ENCODE measurements at places on chromosomes 12 and 14.
A peak's percentile ranks its signal among the peaks of the same experiment; 100 is the strongest.

- no peak for DNase-seq
Measured at GRCh38 chr14:104939666-104940410, 15.2 kb downstream of the PLD4 start.

DNA sequence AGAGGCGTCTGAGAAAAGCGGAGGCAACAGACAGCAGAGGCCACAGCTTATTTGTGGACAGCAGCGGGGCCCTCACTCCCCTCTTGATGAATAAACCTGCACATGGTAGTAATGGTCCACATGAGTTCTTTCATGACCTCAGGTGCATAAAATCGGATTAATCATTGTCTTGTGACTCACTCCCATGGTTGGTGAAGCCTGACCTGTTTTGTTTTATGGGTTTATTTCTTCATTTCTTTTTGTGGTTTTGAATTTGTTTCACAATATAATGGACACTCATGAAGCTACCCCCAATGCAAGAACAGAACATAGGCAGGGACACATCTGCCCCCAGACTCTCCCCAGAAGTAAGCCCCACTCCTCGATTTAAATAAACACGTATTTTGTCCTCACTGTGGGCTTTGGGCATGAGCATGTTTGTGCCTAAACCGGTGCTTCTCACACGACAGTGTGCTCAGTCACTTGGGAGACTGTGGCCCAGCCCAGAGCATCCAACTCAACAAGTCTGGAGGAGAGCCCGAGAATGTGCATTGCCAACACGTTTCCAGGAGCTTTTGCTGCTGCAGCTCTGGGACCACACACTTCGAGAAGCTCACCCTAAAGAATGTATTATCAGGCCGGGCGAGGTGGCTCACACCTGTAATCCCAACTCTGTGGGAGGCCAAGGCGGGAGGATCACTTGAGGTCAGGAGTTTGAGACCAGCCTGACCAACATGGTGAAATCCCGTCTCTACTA, 116.1 kb downstream of the SCARB1 start:
- no peak for DNase-seq

- no peak for DNase-seq
Measured at GRCh38 chr14:42391146-42391834, 784.6 kb downstream of the LRFN5 start.

- no peak for DNase-seq
Measured at GRCh38 chr14:101861464-101861863, 100.0 kb downstream of the PPP2R5C start.

GRCh38 chr14:56805992-56806727, 4.1 kb downstream of the OTX2 start:
- no peak for DNase-seq

DNA sequence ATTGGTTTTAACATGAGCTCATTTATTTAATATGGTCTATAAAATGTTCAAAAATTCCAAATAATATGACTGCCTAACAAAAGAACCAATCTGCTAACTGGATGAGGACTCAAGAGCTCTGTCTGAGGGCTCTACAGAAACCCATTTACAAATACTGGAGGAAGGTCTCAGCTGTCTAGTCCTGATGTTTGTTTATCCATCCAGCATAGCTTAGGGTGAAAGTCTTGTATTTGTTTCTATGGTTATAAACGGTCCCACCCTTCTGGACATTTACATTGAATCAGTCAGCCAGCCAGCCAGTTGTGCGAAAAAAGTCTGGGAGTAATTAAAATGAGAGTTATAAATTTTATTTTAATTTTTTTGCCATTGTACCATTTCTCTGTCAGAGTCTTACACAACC, 220.7 kb downstream of the BMP4 start:
- peak; percentile 17 for DNase-seq

GRCh38 chr12:4589941-4590340, 27.9 kb downstream of the DYRK4 start:
- no peak for DNase-seq

GRCh38 chr12:6106218-6106617, 18.3 kb downstream of the VWF start:
- no peak for DNase-seq

- DNase-seq: no peak
Measured at GRCh38 chr12:85765453-85765869, 70.7 kb downstream of the RASSF9 start.

GRCh38 chr12:108335349-108336119, 3.6 kb downstream of the CMKLR1 start:
- DNase-seq: peak; percentile 28

- no peak for DNase-seq
Measured at GRCh38 chr12:27844366-27845090, 64.5 kb upstream of the MANSC4 start.

DNA sequence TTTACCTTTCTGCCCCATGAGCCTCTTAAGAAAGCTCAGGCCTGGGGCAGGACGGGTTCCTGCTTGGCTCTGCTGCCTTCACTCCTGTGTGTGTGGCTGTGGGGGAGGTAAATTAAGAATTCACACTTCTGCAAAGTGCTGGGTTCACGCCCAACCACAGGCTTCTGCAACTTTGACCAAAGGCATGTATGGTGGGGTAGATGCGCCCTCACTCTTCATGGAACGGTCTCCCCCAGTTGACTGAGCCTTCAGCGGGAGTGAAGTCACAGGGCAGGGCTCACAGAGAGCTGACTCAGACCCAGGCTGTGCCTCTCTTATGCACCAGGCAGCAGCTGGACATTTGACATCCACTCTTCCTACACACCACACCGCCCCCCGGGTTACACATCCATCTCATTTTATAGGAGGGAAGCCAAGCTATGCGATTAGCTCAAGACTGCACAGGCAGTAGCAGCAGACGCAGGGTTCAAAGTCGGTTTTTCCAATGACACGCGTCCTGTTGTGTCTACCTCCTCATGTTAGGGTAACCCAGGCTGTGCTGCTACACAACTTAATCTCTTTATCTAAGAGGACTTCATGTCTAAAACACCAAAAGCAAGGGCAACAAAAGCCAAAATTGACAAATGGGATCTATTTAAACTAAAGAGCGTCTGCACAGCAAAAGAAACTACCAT, 15.4 kb upstream of the BCL11B start:
- DNase-seq: no peak

- no peak for DNase-seq
Measured at GRCh38 chr12:64273527-64274403, 51.7 kb upstream of the KICS2 start.

- DNase-seq: no peak
Measured at GRCh38 chr12:84165998-84166571, 746.5 kb downstream of the SLC6A15 start.

GRCh38 chr12:79645235-79645630, 45.5 kb downstream of the PAWR start:
- DNase-seq: no peak

GRCh38 chr12:90574676-90575075, 380.3 kb downstream of the CCER1 start:
- DNase-seq: no peak

- peak; percentile 87 for DNase-seq
Measured at GRCh38 chr12:120234643-120235368, 30.7 kb downstream of the PXN start.

GRCh38 chr12:13433768-13434167, 237.2 kb downstream of the EMP1 start:
- no peak for DNase-seq

- DNase-seq: no peak
Measured at GRCh38 chr12:60075091-60075490, 479.3 kb downstream of the SLC16A7 start.

DNA sequence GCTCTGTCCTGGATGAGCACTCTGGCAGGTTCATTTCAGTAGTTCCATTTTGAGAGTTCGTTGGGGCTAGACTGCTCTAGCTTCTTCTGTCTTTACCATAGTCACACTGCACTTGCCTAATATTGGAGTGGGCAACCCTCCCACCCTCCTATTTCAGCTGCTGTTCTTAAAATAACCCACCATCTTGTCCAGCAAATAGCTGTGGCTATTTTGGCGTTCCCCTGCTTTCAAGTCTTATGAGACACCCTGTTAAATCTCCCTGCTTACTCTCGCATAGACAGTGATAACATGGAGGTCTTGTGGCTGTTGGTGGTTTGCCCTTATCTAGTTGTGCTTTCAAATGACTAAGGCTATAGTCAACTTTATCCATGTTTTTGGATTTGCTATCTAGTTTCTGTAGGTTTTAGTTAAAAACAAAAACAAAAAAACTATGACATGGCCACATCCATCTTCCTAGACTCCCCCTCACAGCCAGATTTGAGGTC, 65.5 kb downstream of the LRP6 start:
- no peak for DNase-seq

- DNase-seq: no peak
Measured at GRCh38 chr12:23669691-23670090, 279.8 kb downstream of the SOX5 start.

DNA sequence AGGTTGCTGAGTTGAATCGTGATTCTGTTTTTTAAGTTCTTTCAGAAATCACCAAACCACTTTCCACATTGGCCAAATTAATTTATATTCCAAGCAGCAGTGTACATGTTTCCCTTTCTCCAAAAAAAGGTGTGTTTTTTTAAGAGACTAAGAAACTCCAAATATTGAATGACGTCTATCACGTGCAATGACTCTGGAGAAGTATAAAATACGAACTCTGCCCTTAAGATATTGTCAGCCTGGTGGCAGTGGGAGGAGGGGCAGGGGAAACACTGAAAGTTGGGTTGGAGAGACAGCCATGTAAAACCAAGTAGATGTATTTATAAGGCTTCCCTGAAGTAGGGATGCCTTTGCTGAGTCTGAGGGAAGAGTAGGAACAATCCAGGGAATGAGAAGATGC, 50.1 kb upstream of the DHRS4 start:
- no peak for DNase-seq

GRCh38 chr12:53230108-53230845, 1.7 kb downstream of the RARG start:
- DNase-seq: no peak

DNA sequence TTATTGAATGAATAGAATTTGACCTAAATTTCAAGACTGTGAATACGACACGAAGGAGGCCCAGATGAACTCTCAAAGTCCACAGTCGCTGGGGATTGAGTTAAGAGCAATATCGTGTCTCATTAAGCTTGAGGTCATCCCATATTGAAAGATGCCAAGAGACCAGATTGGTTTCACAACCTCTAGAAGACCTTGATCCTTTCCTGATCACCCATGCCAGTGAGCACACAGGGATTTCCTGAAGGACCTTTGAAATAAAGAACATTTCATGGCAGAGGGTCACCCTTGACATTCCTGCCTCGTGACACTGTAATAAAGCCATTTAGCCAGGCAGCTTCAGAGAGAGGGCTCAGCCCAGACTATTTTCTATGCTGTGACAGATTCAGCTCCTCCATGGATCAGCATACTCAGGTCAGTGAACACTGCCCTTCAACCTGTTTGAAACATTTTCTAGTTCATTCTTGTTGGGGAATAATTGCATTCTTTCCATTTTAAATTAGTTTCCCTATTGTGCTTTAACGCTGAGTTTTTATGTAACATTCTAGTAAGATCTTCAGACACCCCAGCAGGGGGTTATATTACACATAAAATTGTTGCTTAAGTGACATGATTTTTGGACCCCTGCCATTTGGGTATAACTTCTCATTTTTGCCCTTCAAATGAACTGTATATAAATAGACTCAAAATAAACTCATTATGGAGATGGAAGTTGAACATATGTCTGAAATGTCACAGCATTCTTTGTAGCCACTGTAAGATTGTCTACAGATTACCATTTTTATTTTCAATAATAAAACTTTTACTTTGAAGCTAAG, 213.2 kb downstream of the C12orf50 start:
- DNase-seq: peak; percentile 52

GRCh38 chr12:67681105-67681778, 32.7 kb downstream of the DYRK2 start:
- peak; percentile 69 for DNase-seq

DNA sequence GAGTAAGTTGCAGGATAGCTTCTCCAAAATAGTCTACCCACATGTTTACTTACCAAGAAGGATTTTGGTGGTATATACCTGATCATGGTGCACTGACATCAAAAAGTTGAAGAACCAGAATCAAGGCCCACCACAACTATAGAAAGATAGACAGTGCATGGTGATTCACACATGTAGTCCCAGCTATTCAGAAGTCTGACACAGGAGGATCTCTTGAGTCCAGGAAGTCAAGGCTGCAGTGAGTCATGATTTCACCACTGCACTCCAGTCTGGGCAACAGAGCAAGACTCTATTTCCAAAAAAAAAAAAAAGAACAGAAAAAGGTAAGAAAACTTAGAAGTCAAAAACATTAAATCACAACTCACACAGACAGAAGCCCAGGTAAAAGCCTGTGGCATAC, 422.2 kb upstream of the FOXG1 start:
- no peak for DNase-seq

GRCh38 chr12:38586789-38587188, 270.2 kb downstream of the ALG10B start:
- DNase-seq: no peak

- no peak for DNase-seq
Measured at GRCh38 chr12:122785503-122785902, 11.1 kb downstream of the CCDC62 start.

- no peak for DNase-seq
Measured at GRCh38 chr14:55536204-55536708, 43.8 kb upstream of the KTN1 start.

DNA sequence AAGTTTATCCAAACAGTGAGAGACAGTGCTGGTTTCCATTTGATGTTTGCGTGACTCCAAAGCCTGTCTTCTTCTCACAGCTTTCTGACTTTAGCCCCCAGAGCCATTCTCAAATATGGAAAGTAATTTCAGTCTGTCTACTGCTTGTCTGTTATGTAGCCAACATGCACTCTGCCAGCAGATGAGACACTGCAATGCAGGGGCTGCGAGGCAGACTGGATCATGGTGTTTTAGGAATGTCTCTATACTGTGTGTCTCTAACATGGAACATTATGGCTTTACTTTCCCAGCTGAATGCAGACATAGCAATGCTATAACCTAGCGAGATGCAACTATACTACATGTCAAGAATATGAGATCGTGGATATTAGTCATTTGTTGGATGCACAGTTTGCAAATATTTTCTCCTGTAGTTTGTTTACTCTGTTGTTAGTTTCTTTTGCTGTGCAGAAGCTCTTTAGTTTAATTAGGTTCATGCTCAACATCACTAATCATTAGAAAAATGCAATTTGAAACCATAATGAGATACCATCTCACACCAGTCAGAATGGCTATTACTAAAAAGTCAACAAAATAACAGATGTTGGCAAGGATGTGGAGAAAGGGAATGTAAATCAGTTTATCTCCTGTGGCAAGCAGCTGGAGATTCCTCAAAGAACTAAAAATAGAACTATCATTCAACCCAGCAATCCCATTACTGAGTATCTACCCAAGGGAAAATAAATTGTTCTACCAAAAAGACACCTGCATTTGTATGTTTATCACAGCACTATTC, 235.8 kb upstream of the TMTC1 start:
- peak; percentile 80 for DNase-seq

- no peak for DNase-seq
Measured at GRCh38 chr12:1853716-1854115, 33.4 kb downstream of the LRTM2 start.

DNA sequence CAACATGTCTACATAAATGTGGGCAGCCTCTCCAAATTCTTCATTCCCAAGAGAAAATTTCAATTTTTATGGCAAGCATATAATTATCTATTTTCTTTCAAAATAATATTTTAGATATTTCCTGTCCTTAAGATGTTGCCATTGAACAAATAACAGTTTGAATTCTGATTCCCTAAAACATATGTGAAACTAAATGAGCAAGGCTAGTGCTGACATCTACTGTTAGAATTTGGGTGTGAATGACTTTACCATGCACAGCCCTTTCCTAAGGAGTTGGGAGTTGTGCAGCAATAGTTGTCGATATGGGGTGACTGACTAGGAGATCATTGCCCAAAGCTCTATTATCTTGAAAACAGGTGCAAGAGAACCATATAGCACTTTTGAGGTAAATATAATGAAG, 108.2 kb upstream of the SLC38A4 start:
- DNase-seq: peak; percentile 55

GRCh38 chr14:104237651-104238423, 99.5 kb downstream of the KIF26A start:
- no peak for DNase-seq
